ENCODE measurements at places on chromosomes 1 and 21. TPM values are rescaled to one million over a fixed set of nuclear protein-coding genes. Genes with fewer than 3 reads are reported as not detected.

DNA sequence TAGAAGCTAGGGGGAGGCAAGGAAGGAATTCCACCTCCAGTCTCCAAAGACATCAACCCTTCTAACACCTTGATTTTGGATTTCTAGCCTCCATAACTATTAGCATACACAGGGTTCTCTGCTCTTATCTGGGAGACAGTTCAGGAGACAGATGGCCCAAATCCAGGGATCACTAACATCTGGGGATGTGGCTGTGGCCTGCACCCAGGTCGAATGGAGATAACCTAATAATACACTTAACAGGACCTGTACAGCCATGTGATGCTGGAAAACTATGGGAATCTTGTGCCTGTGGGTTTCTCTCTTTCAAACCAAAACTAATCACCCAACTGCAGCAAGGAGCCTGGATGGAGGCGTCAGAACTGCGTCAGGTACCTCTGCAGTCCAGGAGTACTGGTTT lies 47.6 kb downstream of the KIAA0319L start:
- DNase-seq = no peak

PTPN7 gene
- polyA plus RNA-seq = 43.0 TPM

DNA sequence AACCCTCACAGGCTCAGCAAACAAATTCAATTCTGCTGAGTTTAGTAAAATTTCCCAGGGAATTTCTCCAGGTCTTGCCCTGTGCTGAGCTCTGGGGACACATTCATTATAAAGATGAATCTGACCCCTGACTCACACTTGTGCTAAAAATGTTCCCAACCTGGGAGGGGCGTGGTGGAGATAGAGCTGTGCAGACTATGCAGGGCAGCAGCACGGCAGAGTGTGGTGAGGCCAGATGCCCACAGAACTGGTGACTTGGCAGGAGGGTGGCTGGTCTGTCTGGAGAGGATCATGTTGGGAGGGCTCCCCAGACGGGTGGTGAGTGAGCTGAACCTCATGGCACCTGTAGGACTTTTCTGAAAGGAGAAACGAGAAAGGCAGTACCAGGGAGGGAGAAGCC lies 31.6 kb downstream of the FAAH start:
- no peak for DNase-seq

GRCh38 chr1:72285074-72285425 lies 2.7 kb upstream of the NEGR1 start:
- no peak for DNase-seq

- no peak for DNase-seq
These were observed 744 bp downstream of the MIER1 start for GRCh38 chr1:66925558-66925910.

GRCh38 chr1:172154551-172154950 lies 265.9 kb upstream of the C1orf105 start:
- no peak for DNase-seq

DNA sequence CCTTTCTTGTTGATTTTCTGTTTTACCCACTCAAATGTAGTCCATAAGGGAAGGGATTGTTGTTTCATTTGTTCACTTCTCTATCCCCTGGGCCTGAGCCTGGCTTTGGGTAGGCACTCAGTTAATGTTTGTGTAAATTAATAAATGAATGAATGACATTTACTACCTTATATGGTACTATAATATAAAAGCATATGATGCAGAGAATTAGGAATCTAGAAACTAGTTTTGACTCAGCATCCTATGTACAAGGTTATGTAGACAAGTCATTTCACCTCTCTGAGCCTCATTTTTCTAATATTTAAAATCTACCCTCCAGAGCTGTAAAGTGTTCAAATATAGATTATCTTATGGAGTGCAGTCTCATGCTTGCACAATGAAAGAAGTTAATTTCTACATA lies 68.9 kb upstream of the S1PR1 start:
- DNase-seq = no peak

DNA sequence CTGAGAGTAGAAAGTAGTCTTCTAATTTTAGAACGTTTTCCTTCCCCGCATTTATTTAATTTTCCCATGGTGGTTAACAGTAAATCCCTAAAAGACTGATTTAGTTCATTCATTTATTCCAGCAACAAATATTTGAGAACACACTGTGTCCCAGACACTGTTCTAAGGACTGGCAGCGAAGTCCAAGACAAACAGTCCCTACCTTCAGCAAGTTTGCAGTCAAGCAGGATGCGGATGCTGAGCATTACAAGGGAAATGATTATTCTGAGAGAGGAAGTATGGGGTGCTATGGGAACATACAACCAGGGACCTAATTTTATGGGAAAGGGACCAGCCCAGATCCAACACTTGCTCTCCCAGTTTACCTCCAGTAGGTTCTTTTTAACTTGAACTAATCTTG lies 1.2 kb upstream of the C1orf74 start:
- DNase-seq = no peak

GPR25 gene
- not detected for polyA plus RNA-seq

GRCh38 chr1:152220166-152221163 lies 3.5 kb downstream of the HRNR start:
- DNase-seq = no peak

- DNase-seq = no peak
These were observed 39.9 kb upstream of the TSPAN2 start for GRCh38 chr1:115129071-115129640.

PRR9 gene
- 3.5 TPM for polyA plus RNA-seq

GRCh38 chr21:14754682-14755081 lies 208.6 kb upstream of the SAMSN1 start:
- no peak for DNase-seq

DNA sequence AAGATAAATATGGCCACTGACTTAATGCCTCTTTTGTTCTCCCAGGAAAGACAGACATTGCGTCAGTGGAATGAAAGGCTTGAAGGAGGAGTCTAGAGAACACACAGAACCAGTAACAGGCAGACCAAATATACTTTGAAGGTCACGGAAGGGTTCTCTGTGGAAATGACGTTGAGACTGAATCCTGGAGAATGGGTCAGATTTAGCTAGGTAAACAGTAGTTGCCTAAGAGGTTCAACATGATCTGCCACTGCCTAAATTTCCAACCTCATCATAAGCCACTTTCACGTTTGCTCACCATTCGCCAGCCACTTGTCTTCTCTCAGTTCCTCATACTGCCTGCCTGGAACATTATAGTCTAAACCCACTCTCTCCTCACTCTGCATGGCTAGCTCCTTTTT lies 20.5 kb downstream of the PLA2G4A start:
- DNase-seq = peak; percentile 16

DNA sequence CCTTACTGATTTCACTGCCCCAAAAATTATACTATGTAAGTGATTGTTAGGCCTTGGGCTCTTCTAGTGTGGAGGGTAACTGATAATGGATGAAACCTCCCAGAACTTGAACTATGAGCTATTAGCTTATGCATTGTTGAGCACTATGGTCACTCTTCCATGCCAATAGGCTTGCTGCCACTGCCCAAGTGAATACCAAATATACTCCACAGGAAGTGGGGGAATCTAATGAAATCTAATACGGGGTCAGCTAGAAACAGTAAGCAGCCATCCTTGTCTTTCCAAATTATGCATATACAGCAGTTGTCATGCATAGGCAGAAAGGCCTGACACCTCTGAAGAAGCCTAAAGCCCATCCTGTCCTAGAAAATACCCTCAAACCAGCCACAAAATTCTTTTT lies 198.7 kb upstream of the PTBP2 start:
- DNase-seq = no peak

DNA sequence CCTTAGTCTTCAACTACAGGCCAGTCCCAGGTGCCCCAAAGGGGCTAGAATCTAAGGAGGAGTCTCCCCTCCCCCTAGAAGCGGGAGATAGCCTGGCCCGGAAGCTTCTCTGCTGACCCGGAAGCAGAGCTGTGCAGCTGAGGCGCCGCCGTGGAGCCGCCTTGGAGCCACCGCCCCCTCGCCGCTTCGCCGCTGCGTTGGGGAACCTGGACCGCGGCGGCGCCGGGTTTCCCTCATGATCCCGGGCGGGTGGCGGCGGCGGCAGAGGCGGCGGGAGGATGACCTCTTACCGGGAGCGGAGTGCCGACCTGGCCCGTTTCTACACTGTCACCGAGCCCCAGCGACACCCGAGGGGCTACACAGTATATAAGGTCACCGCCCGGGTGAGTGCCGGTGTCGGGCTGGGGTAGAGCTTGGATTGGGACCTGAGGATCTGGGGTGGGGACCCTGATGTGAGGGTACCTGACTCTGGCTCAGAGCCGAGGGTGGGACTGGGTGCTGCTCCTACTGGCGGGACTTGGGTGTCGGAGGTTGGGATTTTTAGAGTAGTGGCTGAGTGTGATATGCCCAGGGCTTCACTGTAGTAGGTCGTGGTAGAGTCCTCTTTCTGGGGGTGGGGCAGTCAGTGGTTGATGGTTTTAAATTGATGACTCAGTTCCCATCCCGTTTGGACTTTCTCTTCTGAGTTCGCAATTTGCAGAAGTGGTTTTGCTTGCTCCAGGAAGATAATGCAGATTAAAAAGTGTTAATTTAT lies at the start of gene RPS6KC1:
Gene RPS6KC1 (plus strand): TSS at position 115 of the 754 bp plus-strand sequence. CDS start 164 bp downstream, at position 279.
- peak; percentile 92 for DNase-seq

DNA sequence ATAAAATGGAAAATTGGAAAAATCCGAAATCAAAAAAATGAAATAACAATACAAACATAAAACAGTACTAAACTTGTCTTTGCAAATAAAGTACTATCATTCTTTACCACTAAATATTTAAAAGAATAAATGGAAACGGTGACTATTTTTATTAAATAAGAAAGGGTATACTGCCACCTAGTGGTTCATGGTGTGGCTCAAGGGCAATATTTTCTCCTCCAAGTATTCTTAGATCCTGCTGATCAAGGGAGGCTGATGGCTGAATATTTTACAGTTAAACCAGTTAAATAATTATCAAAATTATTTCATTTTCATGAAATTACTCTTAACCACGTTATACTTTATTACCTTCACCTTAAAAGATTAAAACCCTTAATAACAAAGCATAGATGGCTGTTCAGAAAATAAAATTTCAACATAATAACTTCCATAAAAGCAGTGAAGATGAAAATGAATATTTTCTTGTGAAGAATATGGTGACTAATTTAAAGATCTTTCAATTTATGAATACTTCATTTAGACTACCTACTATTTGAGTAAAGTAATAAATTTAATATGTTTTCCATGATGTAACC lies 1793.9 kb downstream of the NCAM2 start:
- peak; percentile 53 for DNase-seq

- DNase-seq = no peak
These were observed 18.8 kb downstream of the OPRD1 start for GRCh38 chr1:28830814-28831213.

- DNase-seq = no peak
These were observed 568.7 kb upstream of the RGS18 start for GRCh38 chr1:191589536-191589935.

DNA sequence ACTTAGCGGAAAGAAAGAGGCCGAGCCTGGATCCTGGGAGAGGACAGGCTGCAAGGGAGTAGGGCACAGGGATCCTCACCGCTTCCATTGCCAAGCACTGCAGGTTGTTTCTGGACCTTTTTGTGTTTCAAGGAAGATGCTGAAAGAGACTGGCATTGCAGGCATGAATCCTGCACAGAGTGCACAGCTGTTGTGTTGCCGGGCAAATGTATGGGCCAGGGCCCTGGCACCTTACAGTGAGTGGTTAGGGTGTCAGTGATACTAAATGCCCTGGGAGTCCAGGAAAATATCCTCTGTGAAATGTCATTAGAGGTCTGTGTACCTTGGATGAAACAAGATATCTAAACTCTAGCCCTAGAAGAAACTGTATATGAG lies 145.5 kb upstream of the FGGY start:
- DNase-seq = no peak

DNA sequence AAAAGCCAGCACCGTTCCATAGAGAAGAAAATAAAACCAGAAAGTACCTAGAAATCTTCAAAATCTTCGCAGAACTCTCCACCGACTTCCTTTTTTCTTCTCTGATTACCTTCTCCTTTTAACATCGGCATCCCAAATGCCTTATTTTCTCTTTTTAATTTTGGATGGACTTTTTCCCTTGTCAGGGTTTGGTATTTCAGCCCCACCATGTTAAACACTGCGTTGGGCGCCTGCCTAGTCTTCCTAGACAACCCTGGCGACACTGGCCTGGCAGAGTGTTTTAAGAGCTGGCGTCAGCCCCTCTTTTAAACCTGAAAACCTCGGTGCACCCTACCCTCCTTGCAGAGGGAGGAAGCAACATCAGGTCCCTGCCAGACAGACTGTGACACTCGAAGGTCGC lies 66.0 kb upstream of the EFHD2 start:
- peak; percentile 53 for DNase-seq

GRCh38 chr1:231139659-231140654 lies 21.9 kb upstream of the TRIM67 start:
- DNase-seq = no peak

- DNase-seq = no peak
These were observed 1.8 kb upstream of the LHX9 start for GRCh38 chr1:197915260-197915861.

DNA sequence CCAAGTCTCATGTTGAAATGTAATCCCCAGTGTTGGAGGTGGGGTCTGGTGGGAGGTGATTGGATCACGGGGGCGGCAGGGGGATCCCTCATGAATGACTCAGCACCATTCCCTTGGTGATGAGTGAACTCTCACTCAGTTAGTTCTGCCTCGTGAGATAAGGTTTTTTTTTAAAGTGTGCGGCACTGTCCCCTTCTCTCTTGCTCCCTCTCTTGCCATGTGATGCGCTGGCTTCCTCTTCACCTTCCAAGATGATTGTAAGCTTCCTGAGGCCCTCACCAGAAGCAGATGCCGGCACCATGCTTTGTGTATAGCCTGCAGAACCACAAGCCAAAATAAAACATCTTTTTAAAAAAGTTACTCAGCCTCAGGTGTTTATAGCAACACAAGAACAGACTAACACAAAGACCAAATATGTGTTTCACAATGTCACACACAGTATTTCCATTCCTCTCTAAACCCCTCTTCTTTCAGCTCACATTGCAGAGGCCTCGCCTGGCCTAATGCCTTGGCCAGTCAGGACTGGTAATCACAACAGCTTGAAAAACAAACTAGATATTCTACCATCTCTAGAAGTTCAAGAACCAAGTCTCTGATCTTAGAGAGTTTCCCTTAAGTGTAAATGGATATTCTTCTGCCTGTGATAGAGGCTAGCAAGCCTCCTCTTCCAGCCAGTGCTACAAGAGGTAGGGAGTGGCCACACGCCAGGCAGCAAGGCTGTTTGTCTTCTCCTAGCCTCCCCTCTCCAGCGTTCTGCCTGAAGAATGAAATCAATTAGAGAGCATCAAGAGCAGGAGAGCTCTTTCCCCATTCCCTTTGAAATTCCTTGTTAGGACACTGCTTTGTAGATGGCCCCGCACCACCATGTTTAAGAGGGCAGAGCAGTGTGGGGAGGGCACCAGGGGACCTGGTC lies 19.6 kb upstream of the RAP1A start:
- DNase-seq = no peak
